ENCODE measurements at places on chromosomes 3 and 15.

DNA sequence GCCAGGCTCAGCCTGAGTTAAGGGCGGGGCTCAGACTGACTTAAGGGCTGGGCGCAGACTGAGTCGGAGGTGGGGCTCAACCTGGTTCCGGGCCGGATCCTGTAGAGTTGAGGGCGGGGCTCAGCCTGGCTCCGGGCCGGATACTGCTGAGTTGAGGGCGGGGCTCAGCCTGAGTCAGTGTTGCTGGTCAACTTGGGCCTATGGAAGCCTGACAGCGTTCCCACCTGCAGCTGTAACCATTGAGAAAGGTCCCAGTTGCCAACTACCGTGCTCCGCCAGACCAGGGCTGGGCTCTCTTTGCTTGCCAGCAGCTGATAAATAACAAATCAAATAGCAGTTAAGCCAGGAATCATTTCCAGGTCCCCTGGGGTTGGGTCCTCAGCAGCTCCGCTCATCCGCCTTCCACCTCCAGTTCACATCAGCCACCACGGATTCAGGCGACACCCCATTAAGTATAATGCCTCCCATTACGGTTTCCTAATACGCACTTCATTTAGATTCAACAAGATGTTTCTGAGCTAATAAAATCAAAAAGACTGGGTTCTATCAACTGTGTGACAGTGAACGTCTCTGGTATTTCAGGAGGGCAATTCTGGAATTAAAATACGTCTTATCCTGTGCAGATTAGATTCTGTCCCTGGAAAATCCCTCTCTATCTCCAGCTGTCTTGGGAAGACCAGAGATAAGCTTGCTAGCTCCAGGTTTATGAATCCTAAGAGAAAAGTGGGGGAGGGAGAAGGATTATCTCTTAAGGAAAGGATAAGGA is 7.3 kb downstream of the GRIP2 start:
- DNase-seq, result peak; percentile 69

DNA sequence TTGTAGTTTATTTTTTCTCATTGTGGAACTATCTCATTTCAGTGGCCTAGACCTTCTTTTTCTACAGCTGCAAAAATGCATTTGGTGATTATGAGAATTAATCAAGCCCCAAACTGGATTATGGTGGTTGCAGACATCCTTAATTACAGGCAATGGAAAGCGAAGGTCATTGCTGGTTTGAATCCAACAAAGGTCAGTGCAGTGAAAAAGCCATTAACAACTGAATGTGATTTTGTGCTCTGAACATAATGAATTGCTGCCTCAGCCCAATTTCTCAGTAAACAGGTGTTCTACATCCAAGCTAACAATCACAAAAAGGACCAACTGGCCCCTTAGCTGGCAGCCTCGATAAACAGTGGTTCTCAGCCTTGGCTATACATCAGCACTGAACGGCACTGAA is 260.1 kb upstream of the DPPA4 start:
- DNase-seq, result no peak

DNA sequence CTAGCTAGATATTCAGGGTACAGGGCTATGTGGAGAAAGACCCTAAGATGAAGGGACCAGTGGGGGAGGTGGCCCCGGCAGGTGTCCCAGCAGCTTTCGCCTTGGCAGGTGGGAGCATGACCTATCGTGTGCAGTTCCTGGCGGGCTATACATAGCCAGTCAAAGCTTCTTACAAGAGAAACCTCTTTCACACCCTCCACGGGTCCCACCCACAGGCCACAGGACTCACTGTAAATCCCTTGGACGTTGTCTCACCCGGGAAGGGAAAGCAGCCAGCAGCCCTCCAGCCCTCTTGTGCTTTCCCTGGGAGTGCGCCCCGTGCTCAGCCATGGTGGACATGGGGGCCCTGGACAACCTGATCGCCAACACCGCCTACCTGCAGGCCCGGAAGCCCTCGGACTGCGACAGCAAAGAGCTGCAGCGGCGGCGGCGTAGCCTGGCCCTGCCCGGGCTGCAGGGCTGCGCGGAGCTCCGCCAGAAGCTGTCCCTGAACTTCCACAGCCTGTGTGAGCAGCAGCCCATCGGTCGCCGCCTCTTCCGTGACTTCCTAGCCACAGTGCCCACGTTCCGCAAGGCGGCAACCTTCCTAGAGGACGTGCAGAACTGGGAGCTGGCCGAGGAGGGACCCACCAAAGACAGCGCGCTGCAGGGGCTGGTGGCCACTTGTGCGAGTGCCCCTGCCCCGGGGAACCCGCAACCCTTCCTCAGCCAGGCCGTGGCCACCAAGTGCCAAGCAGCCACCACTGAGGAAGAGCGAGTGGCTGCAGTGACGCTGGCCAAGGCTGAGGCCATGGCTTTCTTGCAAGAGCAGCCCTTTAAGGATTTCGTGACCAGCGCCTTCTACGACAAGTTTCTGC is 15.0 kb downstream of the GRK7 start:
- no peak for DNase-seq

DNA sequence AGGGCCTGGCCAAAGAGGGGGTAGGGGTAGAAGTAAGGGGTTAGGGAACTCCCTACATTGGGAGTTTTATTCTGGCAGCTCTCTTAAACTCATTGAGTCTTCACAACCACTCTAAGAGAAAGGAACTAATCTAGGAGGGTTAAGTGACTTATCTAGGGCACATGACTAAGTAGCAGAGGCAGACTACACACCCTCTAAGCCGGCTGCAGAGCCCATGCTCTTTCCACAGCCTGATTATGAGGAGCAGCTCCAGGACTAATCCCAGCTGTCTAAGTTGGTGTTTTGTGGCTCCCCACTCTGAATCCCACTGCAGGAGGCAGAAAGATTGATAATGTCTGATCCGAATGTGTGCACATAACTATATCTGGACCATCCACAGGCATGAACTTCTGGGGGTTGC is 374.6 kb downstream of the EPHB1 start:
- no peak for DNase-seq

GRCh38 chr3:156211583-156211982 is 91.2 kb downstream of the KCNAB1 start:
- DNase-seq, result no peak

- no peak for DNase-seq
Observed at GRCh38 chr3:138949445-138950005, 2.5 kb downstream of the FOXL2NB start.

GRCh38 chr3:184737063-184737462 is 25.2 kb upstream of the MAGEF1 start:
- DNase-seq, result no peak

DNA sequence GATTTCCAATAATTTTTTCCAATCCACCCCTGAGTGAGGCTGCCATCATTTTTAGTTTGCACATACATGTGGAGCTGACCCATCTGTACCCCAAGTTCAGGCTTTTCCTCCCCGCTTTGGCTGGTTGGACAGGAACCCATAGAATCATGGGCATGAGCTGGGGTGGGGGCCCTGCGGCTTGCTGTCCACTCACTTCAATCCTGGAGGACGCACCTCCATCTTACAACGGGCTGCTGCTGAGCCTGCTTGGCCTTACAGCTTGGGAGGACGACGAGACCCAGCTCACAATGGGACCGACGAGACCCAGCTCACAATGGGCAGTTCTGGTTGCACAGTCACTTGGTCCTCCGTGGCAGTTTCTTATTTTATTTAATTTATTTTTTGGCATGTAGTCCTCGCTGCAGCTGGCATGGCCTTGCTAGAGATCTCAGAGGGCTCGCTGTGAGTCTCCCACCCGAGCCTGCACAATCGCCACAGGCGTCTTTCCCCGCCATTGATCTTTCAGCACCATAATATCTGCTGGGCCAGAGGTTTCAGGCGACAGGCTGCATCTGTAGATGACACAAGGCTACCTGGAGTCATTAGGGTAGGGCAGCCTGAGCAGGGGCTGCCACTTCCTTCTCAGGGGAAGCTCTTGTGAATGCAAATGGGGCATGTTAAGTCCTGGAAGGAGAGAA is 19.6 kb upstream of the EPHB3 start:
- DNase-seq, result no peak

DNA sequence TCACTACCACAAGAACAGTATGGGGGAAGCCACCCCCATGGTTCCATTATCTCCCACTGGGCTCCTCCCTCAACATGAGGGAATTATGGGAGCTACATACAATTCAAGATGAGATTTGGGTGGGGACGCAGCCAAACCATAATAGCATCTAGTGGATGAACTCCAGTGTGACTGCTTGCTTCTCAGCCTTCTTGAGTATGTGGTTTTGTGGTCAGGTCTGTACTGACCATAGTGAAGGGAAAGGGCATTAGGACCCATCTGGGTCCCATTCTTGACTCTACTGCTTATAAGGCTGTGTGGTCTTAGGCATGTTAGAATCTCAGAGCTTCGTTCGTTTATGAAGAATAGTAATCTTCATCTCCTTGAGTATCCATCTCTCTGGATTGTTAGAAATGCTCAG is 81.4 kb downstream of the CGNL1 start:
- DNase-seq, result no peak

DNA sequence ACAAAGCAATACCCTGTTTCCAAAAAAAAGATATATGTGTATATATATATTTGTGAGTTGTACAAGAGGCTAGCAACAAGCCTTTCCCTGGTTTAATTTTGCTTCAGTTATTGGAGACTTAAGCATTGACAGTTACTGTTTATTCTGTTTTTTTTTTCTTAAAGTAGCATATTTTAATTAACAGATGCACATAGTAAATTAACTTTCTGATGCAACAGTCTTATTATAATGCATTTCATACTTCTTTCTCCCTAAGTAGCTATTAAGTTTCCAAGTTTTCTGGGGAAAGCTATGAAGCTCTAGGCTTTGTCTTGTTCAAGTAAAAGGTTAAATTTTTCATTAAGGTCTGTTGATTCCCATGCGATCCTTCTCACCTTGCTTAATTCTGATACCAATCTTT is 17.9 kb downstream of the PRKCI start:
- no peak for DNase-seq

DNA sequence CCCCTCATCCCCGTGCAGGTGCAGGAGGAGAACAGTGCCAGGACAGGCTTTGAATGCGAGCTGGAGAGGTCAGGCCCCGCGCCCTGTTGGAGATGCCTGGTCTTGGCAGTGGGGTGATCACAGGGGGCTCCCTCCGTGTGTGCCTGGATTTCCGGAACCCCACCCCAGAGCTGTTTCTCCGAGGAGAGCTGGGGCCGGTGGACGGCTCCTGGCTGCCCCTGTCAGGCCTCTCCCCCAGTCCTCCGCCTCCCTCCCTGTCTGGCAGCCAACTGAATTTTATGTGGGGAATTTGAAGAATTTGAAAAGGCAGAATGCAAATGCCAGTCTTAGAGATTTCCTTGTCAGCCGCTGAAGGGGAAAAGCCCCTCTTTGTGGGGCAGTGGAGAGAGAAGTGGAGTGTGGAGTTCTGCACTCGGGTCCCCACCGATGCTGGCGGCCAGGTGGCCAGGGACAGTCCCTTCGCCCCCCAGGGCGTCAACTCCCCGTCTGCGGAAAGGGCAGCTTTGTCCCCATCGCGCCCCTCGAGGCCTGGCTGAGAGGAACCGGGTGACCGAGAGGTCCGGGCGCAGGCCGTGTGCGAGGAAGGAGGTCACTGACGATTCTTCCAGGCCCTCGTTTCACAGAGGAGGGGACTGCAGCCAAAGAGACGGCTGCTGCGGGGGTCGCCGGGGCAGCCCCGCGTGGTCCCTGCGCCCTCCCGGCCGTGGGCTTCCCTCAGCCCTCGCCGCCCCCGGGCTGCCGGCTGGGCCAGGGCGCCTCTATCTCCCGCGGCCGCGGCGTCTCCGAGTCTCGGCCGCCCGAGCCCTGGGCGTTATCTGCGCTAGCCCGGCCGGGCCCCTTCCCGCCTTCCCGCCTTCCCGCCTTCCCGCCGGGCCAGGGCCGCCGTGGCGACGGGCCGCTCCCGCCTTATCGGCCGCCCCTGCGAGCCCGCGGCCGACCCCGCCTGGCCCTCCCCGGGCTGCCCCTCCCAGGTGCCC is 56.0 kb upstream of the LCTL start:
- DNase-seq, result no peak

DNA sequence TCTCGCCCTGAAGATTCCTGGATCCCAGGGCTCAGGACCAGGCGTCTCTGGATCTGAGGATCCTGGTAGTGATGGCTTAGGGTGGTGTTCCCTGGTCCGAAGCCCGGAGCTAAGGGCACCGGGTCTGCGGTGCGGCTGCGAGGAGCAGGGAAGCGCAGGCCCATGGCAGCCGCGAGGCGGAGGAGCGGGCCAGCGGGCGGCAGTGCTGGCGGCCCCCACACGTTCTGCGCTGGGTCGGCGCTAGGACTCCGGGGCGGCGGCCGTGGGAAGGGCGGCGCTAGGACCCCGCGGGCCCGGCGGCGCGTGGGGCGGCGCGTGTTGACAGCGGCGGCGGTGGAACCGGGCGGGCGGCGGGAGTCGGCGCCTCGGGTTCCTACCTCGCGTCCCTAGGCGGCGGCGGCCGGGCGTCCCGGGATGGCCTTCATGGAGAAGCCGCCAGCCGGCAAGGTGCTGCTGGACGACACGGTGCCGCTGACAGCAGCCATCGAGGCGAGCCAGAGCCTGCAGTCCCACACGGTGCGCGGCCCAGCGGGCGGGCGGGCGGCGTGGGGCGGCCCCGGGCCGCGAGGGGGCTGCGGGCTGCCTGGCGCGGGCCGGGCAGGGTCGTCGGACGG is at the start of gene PXK:
Gene PXK, plus strand, starts transcription at position 318 of the 614 bp plus-strand sequence. Its CDS starts 97 bp downstream, at position 415.
- DNase-seq, result peak; percentile 41

- no peak for DNase-seq
Observed at GRCh38 chr3:171796625-171797264, 13.5 kb downstream of the PLD1 start.

DNA sequence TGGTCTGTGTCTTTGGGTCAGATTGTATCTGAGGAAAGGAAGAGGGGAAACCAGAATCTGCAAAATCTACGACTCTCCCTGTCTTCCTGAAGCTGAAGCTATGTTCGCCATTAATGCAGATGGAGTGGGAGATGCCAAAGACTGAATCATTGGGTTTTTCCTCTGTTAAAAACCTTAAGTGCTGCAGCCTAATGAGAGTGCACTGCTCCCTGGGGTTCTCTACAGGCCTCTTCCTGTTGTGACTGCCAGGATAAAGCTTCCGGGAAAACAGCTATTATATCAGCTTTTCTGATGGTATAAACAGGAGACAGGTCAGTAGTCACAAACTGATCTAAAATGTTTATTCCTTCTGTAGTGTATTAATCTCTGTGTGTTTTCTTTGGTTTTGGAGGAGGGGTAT is 24.0 kb downstream of the RMDN3 start:
- DNase-seq, result peak; percentile 11

- no peak for DNase-seq
Observed at GRCh38 chr3:57952651-57953050, 55.6 kb upstream of the FLNB start.

- no peak for DNase-seq
Observed at GRCh38 chr15:64755427-64755940, 19.9 kb downstream of the RBPMS2 start.

GRCh38 chr3:103393395-103394186 is 958.8 kb downstream of the ZPLD1 start:
- no peak for DNase-seq

DNA sequence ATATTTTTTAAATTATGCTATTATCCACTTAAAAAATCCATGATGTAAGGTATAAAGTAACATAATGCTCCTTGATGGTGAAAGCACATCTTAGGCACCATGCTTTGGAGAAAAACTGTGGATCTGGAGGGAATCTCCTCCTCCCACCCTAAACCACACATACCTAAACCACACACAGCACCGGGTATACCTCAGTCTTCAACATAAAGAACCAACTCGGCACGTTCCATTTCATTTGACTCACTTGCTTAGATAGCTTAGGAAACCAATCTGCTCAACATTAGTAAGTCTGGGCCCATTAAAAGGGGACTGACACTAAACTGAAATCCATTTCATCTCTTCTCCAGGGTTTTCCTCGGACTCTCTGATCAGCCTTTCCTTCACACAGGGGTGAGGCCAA is 945.7 kb upstream of the CFAP20DC start:
- DNase-seq, result no peak
